Left colon (tissue), 2 donors: ENCODE measurements at places on chromosomes 13 and 19.
A peak's percentile ranks its signal among the peaks of the same experiment; 100 is the strongest.

DNA sequence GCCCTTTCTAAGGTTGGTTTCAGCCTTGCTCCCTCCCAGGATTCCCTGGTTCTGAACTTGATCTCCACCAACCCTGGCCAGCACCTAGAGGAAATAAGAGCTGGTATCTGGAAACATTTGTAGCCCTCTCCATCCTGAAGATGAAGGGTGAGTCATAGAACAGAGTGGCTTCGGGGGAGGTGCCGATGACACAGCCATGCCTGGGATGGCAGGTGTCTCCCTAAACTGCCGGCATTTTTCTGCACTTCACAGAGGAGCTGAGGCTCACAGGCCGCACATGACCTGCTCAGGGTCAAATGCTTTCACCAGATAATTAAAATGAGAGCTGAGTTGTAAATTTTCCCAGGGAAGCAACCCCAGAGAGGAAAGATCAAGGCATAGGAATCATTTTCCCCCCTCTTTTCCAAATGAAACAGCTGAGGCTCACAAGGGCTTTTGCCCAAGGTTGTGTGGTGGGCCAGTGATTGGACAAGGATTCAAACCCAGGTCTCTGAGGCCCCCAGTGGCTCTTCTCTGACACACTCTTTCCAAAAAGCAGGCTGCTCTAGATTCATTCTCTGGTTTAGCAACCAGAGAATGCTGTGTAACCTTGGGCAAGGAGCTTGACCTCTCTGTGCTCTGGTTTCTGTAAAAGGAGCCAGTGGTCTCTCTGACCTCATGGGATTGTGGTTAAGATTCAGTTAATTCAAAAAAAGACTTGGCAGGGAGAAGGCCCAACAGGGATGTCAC is 1.2 kb upstream of the SLC25A42 start:
- DNase-seq: no peak

GRCh38 chr19:32581705-32582179 is 752 bp downstream of the PDCD5 start:
- DNase-seq: peak; percentile 30

DNA sequence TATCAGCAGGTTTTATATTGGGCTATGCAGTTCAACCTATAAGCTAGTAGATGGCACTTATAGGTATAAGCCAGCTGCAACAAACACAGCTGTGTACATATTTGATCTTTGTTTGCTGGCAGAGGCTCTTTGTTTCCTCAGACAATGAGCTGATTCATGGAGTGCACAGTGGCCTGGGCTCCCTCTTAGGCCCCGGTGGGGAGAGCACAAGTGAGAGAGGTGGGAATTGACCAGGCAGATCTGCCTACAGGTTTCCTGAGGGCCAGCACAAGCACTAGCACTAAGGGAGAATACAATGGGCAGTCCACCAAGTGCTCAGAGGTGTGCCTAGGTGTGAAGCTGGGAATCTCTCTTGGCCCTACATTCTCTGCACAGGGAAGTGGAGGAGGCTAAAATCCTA is 1390.7 kb downstream of the SLITRK5 start:
- DNase-seq: peak; percentile 59

GRCh38 chr13:59690857-59691500 is 472.7 kb downstream of the DIAPH3 start:
- no peak for DNase-seq

GRCh38 chr13:80348314-80348713 is 7.4 kb upstream of the SPRY2 start:
- no peak for DNase-seq

DNA sequence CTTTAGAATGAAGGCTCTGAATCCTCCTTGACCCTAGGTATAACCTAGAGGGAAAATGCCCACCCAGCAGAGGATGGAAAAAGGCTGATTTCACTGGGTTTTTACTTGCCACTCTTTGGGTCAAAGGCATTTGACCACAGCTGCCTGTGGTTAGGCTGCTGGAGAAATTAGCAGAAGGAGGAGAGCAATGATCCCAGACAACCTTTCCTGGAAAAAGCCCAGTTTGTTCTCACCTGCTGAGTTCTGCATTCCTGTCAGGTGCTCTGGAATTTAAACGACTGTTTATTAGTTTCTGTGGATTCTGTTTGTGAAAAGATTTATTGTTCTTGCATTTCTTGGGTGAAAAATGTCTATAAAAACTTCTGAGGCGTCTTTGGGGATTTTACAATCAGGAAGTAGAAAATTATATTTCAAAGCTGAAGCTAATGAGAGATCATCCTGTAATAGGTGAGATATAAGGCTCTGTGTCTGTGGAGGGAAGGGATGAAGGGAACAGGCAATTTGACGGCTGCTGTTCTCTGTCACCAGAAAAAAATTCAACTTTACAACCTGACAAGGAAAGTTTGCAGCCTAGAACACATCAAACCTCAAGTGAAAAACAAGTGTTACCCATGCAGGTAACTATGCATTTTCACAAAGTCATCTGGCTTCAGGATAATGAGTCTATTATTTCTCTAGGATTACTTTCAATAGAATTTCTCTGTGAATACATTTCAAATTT is 519.7 kb downstream of the DIAPH3 start:
- DNase-seq: no peak

- no peak for DNase-seq
Measured at GRCh38 chr13:51420681-51421490, 31.9 kb downstream of the INTS6 start.

GRCh38 chr19:31518216-31519020 is 169.2 kb upstream of the TSHZ3 start:
- no peak for DNase-seq

- no peak for DNase-seq
Measured at GRCh38 chr19:48554385-48555091, 2.6 kb downstream of the SULT2B1 start.

DNA sequence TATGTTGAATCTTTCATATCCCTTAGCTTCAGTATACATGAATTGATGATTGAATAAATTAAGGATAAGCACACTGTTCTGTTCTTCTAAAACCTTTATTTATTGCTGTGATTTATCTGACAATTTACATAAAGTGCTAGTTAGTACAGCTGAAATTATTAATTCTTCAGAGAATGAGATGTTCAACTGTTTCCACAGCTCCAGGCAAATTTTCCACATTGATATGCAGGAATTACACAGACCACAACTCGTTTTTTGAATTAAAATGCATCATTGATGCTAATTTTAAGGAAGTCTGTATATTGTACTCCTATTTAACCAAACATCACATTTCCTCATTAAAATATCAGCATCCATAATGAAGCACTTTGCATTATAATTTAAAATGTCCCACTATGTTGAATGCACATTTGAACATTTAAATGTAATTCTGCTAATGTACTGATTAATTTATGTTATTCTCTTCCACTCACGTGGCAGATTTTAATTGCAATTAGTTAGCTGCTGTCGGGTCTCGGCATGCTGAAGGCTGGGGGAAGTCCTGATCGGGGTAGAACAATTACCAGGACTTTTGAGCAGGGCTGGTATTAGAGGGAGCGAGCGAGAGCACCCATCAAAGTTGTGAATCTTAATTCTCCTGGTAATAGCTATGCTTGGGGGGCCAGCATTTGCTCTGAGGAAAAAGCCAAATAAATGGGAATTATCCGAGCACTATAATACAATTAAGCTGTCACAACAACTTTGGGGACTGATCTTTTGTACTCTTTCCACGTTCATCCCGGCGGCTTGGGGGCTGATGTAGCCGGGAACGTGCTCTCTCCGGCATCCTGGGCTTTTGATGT is 136.7 kb upstream of the TMTC4 start:
- no peak for DNase-seq

DNA sequence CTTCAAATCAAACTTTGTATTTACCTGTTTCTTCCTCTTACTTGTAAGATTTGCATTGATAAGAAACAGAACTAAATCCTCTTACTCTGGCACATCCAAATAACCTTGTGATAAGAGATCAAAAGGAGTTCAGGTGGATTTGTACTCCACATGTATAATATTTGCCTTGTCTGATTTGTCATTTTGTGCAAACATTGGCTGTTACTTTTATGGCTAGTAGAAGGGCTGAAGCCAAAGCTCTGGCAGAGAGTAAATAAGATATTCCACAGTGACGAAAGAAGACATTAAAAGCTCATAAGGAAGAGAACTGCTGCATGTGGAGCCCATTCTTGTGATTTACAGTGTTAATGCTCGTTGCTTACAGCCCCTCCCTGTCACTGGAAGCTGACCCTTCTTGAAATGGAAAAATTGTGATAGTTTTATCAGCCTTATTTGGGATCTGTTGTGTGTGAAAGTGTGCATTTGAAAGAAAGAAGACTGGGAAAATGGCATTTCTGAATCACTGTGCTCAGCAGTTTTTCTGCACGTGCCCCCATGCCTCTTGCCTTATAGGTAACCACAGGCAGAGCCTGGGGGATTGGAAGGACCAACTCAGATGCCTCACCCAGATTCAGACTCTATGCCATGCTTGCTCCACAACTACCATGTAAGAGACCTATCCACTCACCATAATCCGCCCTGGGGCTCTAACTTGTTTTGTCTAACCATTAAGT is 68.2 kb downstream of the OXGR1 start:
- DNase-seq: no peak
